ENCODE measurements at places on chromosomes 1 and 21.

DNA sequence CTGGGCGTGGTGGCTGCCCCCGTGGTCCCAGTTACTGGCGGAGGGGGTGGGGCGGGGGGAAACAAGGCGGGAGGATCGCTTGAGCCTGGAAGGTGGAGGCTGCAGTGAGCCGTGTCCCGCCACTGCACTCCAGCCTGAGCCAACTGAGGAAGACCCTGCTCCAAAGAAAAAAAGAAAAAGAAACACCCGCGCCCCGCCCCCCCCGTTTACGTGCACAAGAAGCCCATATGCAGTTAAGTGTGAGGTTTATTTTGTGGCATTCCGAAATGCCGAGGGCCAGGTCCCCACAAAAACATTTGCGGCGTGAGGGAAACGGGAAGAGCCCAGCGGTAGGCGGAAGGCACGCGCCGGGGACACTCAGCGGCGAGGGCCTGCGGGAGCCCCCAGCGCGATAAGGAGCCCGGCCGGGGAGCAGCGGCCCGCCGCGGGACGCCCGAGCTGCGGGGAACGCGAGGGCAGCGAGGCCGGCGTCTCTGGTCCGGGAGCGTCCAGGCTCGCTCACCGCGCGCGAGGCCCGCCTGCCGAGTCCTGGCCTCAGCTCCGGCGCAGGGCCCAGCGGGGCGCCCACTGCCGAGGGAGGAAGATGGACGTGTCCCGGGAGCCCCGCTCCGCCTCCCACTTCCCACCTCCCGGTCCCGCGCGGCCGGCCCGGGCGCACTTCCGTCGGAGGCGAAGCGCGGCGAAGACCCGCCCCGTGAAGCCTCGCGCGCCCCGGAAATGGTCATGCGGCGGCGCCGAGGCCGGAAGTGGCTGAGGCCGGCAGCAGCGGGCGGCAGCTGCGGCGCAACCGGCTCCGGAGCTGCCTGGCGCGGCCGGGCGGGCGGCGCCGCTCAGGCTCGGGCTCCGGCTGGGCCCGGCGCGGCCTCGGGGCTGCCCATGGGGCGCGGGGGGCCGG lies at the start of gene TRAPPC10:
Gene TRAPPC10, plus strand, starts transcription at position 731 of the 895 bp plus-strand sequence. CDS start 185 bp downstream, outside the sequence.
- peak; percentile 80 for DNase-seq

GRCh38 chr1:112011202-112011601 lies 21.7 kb upstream of the KCND3 start:
- no peak for DNase-seq

- no peak for DNase-seq
These were observed 266.3 kb downstream of the RHOU start for GRCh38 chr1:229001467-229002011.

GRCh38 chr1:4309676-4310320 lies 344.6 kb upstream of the AJAP1 start:
- DNase-seq: no peak

- DNase-seq: no peak
These were observed 22.2 kb upstream of the ALG14 start for GRCh38 chr1:95094923-95095322.

DNA sequence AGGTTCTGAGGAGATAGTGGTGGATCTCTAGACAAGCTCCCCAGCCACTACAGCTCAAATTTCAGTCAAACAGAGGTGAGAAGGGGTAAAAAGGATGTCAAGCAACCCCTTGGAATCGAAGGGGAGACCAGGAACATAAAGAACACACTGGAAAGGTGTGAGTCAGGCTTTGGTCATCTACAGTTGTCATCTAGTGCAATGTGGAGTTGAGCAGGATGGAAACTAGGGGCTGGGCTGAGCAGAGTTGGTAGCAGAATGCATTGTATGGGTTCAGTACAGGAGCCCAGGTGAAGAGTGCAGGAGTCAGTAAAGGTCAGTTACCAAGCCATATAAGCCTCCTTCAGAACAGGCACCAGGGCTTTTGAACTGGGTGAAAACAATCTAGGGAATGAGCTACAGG lies 52.7 kb upstream of the VAV3 start:
- no peak for DNase-seq

DNA sequence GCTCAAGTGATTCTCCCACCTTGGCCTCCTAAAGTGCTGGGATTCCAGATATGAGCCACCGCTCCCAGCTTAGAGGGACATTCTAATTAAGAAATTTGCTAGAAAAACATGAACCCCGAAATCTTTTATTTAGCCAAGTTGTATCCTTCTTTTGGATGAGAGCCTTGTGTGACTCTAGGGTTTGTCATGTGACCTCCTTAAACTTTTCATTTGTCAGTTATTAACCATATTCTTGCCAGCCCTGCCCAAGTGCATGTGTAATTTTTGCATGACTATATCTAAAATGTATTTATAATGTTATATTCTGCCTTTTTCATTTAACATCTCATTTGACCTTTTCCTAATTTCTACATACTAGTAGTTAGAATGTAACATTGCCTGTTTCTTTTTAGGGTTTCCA lies 1.9 kb downstream of the UTP25 start:
- no peak for DNase-seq

- DNase-seq: no peak
These were observed 143.3 kb downstream of the RPS6KC1 start for GRCh38 chr1:213194383-213194782.

DNA sequence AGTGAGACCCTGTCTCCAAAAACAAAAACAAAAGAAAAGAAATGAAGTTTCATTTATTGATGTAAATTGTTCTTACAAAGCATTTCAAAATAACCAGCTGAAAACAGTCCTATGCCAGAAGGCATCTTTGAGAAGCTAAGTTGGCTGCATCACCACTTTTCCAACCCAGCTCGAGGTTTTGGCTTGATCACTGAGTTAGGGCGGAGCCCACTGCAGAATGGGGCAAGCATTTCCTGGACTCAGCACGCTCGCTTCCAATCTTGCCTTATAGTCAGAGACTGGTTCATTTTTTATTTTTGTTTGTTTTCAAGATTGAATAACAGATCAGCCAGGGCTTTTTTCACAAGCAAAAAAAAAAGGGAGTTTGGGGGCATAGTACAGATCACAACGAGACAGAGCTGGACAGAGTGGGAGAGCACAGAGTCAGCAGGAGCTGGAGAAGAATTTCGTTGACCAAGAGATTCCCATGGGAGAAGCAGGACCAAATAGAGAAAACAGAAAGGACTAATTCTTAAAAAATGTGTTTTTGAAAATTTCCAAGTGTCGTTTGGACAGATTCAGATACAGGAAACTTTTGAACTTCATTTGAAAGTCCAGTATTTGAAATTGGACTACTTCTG lies 23.5 kb upstream of the COL6A1 start:
- DNase-seq: no peak

- DNase-seq: no peak
These were observed 59.5 kb downstream of the CASZ1 start for GRCh38 chr1:10736634-10737586.

- no peak for DNase-seq
These were observed 32.9 kb downstream of the PSMG1 start for GRCh38 chr21:39150316-39150715.

- no peak for DNase-seq
These were observed 11.3 kb upstream of the DIPK1A start for GRCh38 chr1:92972409-92973129.

DNA sequence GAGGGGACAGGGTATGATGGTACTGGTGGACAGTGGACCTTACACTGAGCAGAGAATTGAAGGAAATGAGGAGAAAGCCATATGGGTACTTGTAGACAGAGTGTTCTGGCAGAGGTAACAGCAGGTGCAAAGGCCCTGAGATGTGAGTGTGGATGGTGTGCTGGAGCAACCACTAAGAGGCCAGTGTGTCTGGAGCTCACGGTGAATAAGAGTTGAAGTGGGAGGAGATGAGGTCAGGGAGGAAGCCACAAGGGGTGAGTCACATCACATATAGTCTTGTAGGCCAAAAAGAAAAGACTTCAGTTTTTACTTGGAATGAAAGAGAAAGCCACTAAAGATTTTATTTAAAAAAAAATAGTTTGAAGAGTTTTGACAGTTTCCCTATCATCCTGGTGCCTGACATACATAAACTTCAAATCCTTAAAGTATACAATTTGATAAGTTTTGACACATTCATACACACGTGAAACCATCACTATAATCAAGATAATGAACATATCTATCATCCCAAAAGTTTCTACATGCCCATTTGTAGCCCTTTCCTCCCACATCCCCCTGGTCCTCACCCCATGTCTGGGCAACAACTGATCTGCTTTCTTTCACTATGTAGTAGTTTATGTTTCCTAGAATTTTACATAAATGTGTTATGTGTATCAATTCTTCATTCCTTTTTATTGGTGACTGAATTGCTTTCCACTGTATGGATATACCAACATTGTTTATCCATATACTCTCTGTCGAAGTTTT lies 148.4 kb downstream of the GPATCH2 start:
- peak; percentile 50 for DNase-seq

DNA sequence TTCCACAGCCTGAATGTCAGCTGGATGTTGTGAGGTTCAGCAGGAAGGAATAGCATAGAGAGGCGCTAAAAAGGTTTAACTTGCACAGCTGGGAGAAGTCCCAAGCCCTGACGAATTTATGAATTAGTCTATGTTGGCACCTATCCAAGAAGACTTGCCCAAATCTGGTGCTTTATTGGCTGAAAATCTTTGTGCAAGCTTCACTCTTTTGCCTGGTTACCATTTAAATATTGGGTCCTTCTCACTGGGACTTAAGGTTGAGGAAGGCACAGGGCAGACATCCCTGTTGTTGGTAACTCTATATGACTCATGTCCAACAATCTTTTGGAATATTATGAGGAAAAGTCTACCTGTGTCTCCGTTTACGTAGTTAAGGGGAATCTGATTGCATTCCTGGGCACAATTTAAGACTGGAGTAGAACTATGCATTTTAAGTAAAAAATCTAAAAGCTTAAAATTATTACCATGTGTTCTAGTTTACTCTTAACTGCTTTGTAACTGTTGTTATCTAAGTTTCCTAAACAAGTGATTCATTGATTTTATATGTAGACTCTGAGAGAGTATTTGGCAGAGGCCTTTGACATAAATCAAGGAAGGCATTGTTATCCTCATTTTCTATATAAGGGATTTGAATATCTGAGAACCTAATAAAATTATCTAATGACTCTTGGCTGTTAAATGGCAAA lies 181.7 kb upstream of the DPYD start:
- no peak for DNase-seq

DNA sequence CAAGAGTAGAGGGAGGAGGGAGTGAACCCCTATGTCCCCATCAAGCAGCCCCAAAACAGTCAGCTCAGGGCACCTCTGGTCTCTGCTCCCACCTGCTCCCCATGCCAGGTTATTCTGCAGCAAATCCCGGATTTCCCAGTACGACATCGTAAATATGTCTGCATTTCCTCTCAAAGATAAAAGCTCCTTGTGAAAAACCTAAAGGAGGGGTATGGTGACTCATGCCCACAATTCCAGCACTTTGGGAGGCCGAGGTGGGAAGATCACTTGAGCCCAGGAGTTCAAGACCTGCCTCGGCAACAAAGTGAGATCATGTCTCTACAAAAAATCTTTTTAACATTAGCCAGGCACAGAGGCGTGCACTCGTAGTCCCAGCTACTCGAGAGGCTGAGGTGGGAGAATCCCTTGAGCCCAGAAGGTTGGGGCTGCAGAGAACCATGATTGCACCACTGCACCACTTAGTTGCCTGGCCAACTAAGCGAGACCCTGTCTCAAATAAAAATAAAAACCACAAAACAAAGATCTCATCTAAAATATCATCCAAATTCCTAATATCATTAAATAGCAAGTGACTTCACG lies 7.1 kb downstream of the ACOT7 start:
- DNase-seq: no peak

- DNase-seq: no peak
These were observed 152.2 kb downstream of the NFIA start for GRCh38 chr1:61234587-61234919.

- DNase-seq: no peak
These were observed 207.1 kb upstream of the ZC3H12A start for GRCh38 chr1:37267111-37267835.

- no peak for DNase-seq
These were observed 37.3 kb downstream of the HUNK start for GRCh38 chr21:31910074-31910470.

DNA sequence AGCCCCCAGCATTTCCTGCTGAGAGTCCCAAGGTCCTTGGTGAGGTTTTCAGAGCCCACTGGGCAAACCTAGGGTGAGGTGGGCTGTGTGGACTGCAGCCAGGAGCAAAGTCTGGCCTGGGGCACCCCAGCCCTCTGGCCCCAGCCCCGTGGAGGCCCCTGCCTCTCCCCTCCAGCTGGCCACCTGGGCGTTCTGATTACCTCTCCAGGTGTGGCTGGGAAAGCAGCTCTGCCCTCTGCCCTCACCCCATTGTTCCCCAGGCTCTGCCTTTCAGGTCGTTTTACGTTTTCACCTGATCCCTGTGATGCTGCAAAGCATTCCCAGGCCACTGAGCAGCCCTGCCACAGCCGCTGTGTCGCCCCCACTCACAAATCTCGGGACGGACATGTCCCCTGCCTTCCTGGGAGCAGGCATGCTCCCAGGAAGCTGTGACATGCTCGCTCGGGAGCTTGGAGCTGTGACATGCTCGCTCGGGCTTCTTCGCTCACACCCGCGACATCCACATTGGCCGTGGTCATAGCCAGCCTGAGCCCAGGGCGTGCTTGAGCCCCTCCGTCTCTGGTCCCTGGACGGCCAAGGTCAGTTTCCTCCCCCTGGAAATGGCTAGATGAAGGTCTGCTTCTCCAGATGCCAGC lies 169.2 kb upstream of the ARHGEF16 start:
- no peak for DNase-seq

- DNase-seq: no peak
These were observed 39.0 kb downstream of the TMCC2 start for GRCh38 chr1:205266611-205267305.

DNA sequence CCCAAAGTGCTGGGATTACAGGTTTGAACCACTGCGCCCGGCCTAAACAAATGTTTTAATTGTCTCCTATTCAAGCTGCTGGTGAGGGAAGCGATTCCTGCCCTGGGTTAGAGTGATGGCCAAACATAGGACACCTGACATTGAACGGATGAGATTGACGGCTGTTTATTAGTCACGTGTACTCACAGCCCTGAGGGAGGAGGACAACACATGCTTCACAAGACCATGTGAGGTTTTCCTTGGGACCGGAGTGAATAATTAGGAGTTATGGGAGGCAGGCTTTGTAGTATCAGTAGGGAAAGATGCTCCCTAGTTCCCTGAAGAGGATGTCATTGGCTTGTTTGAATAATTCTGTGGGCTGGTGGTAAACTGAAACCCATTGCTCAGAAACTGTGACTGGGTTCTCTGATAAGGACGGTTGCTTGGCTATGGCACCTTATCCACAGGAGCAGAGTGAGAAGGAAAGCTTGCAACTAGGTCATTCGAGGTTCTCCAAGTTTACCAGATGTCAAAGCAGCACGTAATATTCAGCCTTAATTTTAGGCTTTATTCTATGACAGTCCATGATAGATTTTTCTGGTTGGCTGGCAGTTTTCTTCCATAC lies 245.8 kb downstream of the PLA2G4A start:
- DNase-seq: no peak
